ENCODE measurements at places on chromosomes 3 and 15.

- DNase-seq = no peak
These were observed 9.5 kb downstream of the COPS2 start for GRCh38 chr15:49145651-49146609.

DNA sequence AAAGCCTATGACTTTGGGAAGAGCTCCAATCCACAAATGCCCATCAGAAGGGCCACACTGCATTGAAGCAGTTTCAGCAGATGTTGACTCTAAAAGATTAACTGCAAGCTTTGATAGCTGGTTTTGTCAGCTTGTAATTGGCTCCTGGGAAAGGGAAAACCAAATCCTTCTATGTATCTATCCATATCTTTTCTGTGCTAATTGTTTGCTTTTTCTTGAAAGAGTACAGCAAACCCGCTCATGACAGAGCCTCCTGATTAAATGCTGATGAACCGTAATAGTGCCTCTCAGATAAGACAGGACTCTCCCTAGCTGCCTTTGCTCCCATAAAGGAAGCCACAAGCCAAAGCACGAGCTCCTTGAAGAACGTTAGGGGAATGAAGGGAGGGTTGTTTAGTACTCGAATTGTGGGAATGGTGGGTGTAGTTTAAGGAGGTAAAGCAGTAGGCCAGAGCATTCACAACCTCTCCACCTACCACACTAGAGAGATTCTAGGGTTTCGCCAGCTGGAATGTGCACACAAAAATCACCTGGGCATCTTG lies 33.6 kb upstream of the LRIG1 start:
- DNase-seq = no peak

- DNase-seq = no peak
These were observed 579.3 kb upstream of the GRM7 start for GRCh38 chr3:6281662-6282061.

DNA sequence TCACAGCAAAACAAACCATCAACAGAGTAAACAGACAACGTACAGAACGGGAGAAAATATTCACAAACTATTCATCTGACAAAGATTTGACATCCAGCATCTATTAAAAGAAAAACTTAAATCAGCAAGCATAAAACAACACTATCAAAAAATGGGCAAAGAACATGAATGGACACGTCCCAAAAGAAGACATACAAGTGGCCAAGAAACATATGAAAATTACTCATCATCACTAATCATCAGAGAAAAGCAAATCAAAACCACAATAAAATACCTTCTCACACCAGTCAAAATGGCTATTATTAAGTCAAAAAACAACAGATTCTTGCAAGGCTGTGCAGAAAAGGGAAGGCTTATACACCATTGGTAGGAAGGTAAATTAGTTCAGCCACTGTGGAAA lies 13.7 kb upstream of the SERPINI2 start:
- no peak for DNase-seq

DNA sequence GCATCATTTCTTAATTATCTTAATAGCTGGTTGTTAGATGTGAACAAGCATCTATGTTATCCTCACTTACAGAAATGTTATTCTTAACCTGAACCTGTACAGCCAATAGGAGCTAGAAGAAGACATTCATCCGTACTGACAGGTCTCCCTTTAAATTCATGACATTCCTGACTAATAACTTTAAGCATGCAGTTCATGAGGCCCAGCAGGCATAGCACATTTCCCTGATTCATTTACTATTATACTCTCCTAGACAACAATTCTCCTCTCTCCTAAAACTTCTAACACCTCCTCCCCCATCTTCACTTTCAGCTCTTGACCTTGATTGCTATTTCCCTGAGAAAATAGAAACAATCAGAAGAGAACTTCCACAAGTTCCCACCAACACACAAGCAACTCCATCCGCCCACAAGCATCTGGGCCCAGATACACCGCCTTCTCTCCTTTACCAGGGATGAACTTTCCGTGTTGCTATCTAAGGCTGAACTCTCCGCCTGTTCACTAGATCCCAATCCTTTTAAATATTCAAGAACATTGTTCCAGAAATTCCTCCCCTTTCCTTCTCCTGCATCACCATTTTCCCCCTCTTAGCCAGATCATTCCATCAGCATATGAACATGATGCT lies 62.9 kb upstream of the SPRED1 start:
- DNase-seq = no peak

DNA sequence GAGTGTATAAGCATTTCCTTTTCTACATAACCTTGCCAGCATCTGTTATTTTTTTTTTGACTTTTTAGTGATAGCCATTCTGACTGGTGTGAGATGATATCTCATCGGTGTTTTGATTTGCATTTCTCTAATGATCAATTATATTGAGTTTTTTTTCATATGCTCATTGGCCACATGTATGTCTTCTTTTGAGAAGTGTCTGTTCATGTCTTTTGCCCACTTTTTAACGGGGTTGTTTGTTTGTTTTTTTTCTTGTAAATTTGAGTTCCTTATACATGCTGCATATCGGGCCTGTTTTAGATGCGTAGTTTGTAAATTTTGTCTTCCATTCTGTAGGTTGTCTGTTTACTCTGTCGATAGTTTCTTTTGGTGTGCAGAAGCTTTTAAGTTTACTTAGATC lies 89.2 kb downstream of the LEKR1 start:
- DNase-seq = no peak

DNA sequence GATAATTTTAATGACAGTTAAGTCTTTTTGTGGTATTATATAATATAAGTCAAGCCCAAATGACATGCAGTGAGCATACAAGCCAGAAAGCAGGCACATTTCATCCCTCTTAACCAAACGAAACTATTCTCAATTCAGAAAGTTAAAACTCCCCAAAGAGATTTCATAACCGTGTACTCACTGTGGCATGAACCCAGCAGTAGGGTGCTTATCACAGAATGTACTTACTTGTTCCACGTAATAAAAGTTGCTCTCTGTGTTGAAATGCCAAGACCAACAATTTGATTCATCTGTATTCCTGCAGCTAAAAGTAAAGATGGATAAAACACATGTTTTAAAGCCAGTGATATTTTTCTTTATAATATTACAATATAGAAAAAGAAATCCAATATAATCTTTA lies 12.1 kb downstream of the GK5 start:
- no peak for DNase-seq

DNA sequence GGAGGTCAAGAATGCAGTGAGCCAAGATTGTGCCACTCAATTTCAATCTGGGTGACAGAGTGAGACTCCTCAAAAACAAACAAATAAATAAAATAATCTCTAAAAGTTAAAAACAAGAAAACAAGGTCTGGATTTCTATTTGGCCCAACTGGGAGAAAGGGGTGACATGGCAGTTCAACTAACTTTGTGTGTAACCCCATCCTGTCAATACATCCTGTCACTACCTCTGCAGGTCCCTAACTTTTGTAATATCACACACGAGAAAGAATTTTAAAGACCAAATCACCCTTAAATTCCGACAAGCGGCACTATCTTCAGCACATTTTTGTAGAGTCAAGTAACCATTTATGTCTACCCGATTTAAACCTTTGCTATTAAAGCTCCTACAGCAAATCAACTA lies 10.2 kb downstream of the SLTM start:
- no peak for DNase-seq

- no peak for DNase-seq
These were observed 2.5 kb upstream of the HACD2 start for GRCh38 chr3:123587401-123587800.

- no peak for DNase-seq
These were observed 26.9 kb upstream of the PLSCR2 start for GRCh38 chr3:146496251-146496650.

- DNase-seq = no peak
These were observed 46.5 kb upstream of the CLDN18 start for GRCh38 chr3:137963463-137963862.

- no peak for DNase-seq
These were observed 830 bp upstream of the RNF13 start for GRCh38 chr3:149812165-149812605.

All from activated CD4-positive, alpha-beta T cell treated with anti-CD3 and anti-CD28 coated beads for 24 hours (primary cell).